Brain microvascular endothelial cell (primary cell): ENCODE measurements at places on chromosomes 1 and 21.

DNA sequence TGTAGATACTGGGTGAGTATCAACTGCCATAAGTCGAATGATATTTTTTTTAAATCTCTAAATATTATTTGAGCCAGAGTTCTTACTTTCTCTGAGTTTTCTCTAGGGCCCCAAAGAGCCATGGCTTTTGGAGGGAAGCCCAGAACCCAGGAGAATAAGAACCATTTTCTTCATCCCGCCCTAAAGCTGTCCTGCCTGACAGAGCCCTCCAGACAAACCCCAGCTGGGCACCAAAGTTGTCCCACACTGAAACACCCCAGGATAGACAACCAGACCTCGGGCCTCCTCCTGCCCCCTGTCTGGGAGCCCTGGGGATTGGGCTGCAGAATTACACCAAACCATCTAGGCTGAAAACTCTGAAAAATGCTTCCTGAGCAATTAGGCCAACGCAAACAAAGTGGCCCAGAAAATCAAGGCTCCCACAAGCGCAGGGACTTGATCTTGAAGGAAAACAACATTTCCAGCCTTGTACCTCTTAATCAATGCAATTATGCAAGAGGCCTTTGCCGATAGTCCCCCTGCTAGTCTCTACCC is 113.1 kb downstream of the RRAGC start:
- no peak for DNase-seq

GRCh38 chr1:52927212-52928014 is at the start of gene SCP2:
SCP2 (plus strand) TSS chr1:52927276; CDS start chr1:52927397, 121 bp downstream.
- DNase-seq = peak; percentile 47

GRCh38 chr1:156712626-156713025 is 7.2 kb upstream of the CRABP2 start:
- no peak for DNase-seq

DNA sequence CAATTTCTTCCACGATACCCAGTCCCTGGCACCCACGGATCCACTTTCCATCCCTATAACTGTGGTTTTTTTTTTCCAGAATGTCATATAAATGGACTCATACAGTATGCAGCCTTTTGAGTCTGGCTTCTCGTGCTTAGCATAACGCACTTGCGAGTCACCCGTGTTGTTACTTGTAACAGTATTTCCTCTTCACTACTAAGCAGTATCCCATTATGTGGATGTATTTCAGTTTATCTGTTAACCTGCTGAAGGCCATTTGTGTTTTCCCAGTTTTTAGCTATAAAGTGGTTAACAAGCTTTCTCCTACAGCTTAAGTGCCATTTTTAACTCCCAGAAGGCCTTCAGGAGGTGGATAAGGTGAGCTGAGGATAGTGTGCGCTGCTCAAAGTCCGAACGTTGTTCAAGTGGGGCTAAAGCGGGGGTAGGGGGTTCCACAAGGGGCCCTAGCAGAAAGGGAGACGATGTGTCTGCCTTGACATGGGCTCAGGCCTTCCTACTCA is 829 bp downstream of the ADAR start:
- peak; percentile 42 for DNase-seq

- no peak for DNase-seq
Observed at GRCh38 chr1:205491794-205492193, 12.7 kb upstream of the CDK18 start.
